ENCODE measurements at places on chromosomes 5 and 9.

DNA sequence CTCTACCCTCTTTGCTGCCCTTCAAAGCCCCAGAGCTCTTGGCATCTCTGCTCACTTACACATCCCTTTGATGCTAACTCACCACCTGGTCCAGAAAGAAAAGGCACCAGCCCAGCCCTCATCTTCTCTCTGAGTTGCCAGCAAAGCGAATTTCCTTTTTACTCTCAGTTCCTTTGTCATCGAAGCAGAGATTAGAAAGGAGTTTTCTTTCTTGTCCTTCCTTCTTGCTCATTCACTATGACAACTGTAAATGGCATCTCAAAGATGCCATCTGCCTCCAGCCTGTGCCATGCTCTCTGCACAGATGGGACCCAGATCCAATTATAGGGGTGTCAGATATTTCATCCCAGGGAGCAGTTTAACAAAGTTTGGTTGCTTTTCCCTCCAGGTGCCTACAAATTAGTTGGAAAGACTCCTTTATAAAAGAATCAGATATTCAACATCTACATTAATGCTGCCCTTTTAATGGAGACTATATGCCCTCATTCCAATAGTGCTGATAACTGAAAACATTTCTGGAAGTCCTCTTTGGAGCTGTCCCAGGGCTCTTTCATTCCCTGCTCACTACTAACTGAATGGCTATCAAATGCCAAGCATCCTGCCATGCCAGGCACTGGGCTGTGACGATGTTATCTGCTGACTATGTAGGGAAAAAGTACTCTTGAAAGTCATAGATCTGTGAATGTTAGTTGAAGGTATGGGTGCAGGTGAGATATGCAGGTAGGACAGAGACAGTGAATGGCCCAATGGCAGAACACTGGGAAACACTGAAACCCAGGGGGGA, 58.9 kb downstream of the SUSD1 start:
- DNase-seq, result no peak

DNA sequence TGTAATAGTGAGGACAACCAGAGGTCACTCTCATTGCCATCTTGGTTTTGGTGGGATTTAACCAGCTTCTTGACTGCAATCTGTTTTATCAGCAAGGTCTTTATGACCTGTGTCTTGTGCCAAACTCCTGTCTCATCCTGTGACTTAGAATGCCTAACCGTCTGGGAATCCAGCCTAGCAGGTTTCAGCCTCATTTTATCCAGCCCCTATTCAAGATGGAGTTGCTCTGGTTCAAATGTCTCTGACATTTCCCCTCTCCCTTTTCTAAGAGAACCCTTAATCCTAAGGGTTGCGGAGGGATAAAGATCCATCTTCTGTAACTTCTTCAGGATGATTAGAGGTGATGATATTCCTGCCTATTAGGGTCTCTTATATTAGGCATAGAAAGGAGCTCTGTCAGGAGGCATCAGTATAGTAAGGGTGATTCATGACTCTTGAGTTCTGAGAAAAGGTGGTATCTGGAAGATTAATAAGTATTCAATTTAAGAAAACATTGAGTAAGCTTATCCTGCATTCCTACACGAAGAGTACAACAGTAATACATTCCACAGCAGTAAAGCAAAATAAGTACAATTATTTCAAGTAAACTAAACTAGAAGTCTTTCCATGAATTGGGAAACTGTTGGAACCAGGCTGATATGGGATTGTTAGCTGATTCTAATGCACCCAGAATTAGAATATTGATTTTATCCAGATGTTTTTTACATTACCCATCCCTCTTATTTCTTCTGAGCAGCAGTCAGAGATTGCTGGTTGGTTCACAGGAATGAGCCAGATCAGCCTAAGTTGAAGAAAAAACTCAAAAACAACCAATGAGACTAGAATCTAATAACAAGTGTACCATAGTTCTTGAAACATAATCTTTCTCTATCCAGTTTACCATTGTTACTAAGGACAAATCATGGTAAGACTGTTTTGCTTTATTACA, 39.9 kb downstream of the SHC3 start:
- no peak for DNase-seq

GRCh38 chr5:166488560-166488959, 1802.9 kb upstream of the WWC1 start:
- no peak for DNase-seq

DNA sequence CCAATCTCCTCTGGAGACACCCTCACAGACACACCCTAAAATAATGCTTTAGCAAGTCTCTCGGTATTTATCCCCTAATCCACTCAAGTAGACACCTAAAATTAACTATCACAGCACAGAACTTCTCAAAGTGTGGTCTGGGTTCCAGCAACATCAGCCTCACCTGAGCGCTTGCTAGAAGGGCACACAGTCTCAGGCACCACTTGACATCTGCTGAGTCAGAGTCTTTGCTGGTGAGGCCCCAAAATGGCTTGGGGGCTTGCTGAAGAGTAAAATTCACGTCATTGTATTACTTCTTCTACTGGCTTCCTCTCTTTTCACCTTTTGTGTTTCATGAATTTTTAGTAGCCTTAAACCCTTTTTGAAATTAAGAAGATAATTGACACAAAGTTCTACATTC, 9.0 kb downstream of the FOXB2 start:
- no peak for DNase-seq

- DNase-seq, result peak; percentile 29
Measured at GRCh38 chr5:127492854-127493738, 24.3 kb upstream of the PRRC1 start.

- no peak for DNase-seq
Measured at GRCh38 chr5:141488591-141489561, at the start of gene PCDHGC5. TSS of gene PCDHGC5 (plus strand) at chr5:141489081. CDS start at chr5:141489241, 160 bp downstream.

GRCh38 chr5:157819502-157820115, 39.3 kb downstream of the CLINT1 start:
- DNase-seq, result no peak

- DNase-seq, result no peak
Measured at GRCh38 chr9:79651251-79651795, 79.6 kb downstream of the TLE4 start.

DNA sequence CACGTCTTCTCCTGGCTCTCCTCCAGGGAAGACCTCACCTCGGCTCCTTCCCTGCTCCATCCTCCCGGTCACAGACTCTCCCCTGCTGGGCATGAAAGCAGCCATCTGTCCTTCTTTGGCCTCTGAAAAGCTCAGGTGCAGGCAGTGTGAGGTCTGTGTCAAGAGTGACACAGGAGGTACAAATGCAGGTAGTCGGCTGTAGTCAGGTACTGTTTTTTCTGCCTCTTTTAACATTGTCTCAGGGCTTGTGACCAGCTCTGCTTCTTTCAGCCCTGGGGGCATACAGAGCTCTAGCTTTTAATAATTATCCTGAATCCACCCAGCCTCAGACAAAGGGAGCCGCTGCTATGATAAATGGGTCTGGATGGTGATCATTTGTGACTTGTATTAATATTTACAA, 46.4 kb downstream of the C5orf15 start:
- no peak for DNase-seq

- DNase-seq, result no peak
Measured at GRCh38 chr5:150786876-150787275, 8.3 kb downstream of the SMIM3 start.

DNA sequence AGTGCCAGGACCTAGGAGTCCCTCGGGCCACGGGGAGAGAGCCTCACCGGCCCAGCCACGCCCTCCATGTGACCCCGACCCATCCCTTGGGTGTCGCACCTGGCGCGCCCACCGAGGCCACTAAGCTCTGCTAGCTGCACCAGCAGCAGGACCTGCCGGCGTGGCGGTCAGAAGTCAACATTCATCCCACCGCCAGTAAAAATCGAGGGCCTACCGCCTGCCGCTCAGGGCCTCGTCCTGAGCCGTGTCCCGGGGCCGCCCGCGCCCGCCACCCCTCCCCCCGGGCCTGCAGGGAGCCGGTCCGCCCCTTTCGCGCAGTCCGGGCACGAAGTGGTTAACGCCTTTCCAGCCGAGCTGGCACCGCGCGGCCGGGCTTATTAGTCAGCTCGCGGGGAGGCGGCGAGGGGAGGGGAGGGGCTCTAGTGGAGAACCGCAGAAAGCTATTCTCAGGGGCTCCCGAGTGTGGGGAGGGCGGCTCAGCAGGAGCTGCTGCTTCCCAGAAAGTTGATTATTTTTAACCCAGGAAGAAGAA, 124.4 kb downstream of the C9orf50 start:
- peak; percentile 87 for DNase-seq

DNA sequence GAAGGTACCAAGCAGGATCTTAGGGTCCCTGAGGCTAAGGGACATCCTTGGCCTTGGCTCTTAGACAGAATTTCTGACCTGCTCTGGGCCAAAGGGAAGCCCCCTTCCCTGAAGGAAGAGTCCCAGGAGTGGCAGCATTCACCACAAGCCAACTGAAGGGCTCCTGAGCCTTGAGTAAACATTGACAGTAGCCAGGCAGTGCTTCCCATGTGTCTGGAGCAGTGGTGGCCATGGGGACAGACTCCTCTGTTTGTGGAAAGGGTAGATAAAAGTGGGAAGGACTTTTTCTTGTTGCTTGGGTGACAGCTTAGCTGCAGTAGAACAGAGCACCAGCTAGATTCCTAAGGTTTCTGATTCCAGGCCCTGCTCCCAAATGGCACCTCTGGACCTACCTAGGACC, 61.4 kb upstream of the VLDLR start:
- no peak for DNase-seq

- no peak for DNase-seq
Measured at GRCh38 chr9:4144869-4145268, 155.0 kb downstream of the GLIS3 start.

GRCh38 chr9:109150925-109151545, 16.0 kb downstream of the FRRS1L start:
- DNase-seq, result no peak

DNA sequence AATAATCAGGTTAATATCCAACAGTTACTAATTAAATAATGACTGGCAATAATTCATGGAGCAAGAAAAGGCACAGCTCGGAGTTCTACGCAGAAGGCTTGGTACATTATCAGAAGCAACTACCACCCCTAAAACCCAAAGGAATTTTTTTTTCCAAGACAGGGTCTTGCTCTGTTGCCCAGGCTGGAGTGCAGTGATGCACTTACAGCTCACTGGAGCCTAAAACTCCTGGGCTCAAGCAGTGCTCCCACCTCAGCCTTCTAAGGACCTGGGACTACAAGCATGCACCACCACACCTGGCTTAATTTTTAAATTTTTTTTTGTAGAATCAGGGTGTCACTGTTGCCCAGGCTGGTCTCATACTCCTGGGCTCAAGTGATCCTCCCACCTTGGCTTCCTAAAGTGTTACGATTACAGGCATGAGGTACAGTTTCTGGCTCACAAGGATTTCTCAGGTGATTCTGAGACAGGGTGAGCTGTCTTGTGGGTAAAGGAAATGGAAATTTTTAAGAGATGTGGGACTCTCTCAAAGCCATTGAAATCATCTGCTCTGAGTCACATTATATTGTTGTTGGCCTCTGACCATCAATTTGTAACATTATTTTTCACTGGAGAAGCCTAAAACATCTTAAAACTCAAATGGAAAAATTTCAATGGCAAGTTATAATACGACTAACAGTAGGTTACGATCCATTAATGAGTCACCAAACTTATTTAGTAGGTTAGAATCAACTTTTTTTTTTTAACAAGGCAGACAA, 19.7 kb upstream of the HSDL2 start:
- DNase-seq, result no peak

DNA sequence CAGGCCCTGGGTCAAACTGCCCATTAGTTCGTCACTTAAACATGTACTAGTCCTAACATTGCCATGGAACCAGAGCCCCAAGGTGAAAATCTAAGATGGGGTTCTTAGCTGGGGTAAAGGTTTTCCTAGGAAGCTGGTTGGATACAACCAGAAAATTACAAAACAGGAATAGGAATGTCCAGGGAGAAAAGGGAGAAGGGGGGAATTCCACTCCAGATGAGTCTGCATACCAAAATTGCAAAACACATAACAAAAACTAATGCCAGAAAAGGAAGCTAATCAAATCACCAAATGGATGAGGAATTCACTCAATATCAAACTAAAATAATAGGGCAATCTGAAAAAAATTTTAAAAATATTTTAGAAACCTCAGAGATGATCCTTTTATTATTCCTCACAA, 396.2 kb downstream of the EFNA5 start:
- DNase-seq, result no peak

GRCh38 chr9:35695943-35696401, 6.2 kb upstream of the TPM2 start:
- DNase-seq, result no peak

DNA sequence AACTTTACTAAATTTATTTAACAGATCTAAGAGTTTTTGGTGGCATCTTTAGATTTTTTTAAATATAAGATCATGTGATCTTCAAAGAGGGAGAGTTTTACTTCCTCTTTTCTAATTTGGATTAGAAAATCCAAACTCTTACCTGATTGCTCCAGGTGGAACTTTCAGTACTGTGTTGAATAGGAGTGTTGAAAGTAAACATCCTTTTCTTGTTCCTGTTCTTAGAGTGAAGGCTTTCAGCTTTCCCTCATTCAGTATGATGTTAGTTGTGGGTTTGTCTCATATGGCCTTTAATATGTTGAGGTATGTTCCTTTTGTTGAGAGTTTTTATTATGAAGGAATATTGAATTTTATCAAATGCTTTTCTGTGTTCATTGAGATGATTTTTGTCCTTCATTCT, 650.0 kb upstream of the SGCD start:
- no peak for DNase-seq

GRCh38 chr9:95027914-95028852, 289.3 kb downstream of the FANCC start:
- no peak for DNase-seq

- DNase-seq, result peak; percentile 72
Measured at GRCh38 chr5:107486489-107486888, 184.2 kb downstream of the EFNA5 start.

GRCh38 chr9:19665146-19665863, 123.5 kb downstream of the SLC24A2 start:
- DNase-seq, result no peak

- DNase-seq, result no peak
Measured at GRCh38 chr9:123605286-123605685, 249.3 kb downstream of the CRB2 start.

Data from CD4-positive, alpha-beta T cell treated with Interleukin-2 at 100 ng/mL for 4 hours (primary cell).